ENCODE measurements at places on chromosomes 2 and 18.

DNA sequence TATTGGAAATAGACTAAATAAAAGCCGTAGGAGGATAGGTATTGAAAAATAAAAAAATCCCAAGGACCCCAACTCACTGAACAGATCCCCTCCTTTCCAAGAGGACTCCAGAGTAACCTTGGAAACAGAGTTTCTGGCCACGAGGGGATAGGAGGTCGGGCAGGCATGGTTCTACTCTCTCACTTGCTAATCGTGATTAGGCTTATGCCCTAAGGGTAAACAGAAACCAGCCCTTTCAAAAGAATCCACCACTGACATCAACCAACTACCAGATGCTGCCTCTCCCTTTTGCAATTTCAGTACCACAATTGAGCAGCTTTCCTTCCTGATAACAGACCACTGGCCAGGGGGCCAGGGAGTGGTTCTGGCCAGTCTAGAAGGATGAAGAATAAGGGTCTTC lies 477.8 kb downstream of the EIPR1 start:
- no peak for DNase-seq

DNA sequence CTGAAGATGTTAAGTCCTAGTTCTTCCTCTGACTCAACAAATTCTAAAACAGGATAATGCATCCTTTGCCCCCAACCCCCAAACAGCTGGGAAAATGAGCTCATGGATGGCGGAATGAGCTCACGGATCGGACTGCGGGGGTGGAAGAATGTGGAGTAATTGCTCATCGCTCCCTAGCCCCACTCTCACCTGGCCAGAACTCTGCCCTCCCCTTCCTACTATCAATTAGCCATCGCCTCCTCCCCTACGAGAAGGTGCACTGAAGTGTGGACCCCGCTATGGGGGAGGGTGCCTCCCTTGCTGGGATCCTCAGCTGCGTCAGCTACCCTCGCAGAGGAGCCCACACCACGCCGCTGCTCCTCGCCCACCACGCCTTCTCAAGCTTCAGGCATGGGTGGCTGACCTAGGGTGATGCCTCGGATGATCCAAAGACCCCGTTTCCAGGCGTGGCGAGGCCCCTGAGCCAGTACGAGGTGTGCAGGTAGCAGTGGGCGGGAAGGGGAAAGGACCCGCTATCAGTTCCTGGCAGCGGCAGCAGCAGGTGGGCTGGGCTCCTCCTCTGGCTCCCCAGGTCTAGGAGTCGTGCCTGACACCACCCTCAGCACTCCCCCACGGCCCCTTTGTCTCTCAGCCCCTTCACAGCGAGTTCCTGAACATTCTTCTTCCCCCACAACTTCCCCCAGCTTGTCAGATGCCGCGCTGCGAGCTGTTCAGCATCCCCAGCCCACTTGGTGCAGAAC lies 82.1 kb upstream of the POMC start:
- DNase-seq, result no peak

- no peak for DNase-seq
Observed at GRCh38 chr18:22961156-22961555, 28.0 kb downstream of the RBBP8 start.

DNA sequence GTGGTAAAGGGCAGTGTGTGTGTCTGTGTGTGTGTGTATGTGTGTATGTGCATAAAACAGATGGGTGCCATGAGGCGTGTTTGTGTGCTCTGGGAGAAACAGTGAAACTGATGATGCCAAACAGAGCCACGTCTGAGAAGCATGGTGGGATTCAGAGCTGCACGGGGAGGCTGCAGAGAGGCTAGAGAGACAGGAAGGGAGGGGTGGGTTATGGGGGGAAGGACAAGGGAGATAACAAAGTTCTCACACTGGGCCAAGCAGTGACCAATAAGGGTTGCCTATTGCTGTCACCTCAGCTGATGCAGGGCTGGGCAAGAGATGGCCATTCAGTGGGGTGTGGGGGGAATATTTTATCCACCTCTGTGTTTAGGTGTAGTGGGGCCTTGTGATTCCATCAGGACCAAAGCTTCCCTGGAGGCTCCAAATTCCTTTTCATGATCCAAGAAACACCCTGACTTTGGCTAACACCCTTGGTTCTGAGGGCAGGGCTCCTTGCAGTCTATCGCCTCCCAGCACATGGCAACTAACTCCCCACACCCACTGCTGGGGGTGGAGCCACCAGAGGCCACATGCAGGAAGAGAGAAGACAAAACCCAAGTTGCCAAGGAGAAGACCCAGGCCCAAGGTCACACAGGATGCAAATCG lies 54.2 kb upstream of the POMC start:
- DNase-seq, result no peak

DNA sequence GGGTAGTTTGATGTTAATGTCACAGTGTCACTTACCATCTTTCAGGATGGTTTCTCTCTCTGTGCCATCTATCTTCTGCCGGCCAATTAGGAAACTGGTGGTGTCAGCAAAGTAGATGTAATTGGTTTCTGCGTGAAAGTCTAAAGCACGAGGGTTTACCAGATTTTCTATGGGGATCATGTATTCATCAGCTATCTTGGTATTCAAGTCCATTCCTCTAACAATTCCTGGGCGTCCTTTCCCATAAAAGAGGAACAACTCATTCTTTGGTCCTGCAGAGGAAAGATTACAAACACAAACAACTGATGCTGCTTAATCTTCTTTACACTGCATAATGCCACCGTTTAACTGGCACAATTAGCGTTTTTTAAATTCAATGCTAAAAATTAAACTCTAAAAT lies 1081.9 kb downstream of the LRP1B start:
- no peak for DNase-seq

DNA sequence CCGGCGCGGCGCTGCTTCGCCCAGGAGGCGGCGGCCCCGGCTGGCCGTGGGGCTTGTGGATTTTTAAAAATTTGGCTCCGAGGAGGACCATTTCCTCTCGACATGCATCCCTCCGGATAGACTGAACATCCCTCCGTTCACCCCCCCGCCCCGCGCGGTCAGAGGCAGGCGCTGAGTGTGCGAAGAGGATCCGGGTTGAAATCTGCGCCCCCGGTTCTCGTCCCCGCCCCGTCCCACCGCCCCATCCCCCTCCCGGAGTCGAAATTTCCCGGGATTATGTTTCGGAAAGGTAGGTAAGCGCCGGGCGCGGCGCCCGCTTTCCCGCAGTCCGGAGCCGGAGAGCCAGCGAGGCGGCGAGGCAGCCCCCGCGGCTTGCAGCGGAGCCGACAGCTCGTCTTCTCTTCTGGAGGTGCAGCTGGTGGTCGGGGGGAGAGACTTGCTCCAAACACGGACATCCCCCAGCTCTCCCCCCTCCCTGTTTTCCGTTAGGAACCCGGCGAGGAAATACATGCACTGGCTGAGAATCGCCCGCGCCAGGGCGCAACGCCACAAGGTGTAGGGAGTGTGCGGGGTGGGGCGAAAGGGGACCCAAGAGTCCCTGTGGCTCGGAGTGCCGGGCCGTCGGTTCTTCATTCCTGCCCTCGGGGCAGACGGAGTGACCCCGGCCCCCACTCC lies at the start of gene PRKCE:
Gene PRKCE, plus strand, starts transcription at position 261 of the 675 bp plus-strand sequence.
- peak; percentile 84 for DNase-seq

DNA sequence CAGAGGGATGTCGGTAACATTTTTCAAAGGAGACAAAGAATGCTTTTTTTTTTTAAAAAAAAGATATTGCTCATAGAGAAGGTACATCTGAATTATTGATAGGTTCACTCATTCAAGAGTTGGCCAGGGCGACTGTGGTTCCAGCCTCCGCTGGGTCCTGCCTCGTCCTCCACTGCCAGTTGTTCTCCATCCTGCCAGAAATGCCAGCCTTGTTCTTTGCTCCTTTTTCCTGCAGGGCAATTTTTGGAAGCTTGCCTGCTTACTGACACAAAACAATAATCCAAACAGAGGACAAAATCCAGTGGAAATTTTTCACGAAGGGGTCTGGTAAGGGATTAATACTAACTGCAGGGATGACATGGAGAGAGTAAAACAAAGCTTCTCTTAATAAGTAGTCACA lies 1113.0 kb downstream of the CBLN2 start:
- no peak for DNase-seq

DNA sequence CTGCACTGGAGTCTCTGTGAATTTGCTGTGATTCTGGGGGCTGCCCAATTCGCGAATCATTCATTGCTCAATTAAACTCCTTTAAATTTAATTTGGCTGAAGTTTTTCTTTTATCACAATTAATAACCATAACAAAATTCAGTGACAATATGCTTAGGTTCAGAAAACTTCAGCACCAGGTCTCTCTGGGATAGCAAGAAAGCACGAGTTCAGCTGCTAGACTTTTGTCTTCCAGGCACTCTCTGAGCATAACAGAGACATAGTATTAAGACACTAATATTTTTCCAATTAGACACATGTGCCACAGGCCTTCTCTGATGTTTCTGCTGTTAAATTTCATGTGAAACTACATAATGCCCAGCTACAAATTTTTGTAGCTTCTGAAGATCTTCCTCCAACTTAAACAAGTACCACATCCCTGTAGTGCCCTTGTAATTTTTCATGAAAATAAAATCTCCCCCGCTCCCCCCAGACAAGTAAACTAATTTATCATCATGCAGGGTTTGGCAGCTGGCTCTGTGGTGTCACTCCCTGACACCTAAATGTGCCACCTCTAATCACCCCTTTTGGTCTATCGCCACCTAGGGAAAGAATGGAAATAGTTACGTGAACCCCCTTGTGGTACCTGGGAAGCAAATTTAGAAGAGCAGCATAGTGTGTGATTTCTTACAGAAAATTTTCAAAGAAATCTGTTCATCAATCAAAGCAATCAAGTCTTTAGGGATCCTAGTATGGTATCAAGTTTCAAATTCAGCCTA lies 94.1 kb downstream of the CSRNP3 start:
- no peak for DNase-seq

GRCh38 chr18:26425148-26425531 lies 123.2 kb downstream of the KCTD1 start:
- peak; percentile 77 for DNase-seq

DNA sequence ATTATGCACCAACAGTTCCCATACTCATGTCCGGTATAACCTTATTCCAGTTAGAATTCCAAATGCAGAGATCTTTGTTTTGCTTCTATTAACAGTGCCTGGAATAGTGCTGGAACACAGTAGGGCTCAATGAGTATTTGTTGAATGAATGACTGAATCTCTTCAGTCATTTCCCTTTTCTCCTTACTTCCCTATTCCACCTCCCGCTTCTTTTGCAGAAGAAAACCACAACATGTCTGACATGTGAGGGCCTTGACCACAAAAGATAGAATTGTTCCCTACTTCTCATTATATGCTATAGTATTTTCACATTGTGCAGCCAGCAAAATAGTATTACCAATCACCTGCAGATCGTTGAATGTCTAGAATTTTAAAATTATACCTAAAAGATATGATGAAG lies 19.5 kb upstream of the HNRNPLL start:
- no peak for DNase-seq

- no peak for DNase-seq
Observed at GRCh38 chr2:12062053-12062395, 315.6 kb downstream of the LPIN1 start.

DNA sequence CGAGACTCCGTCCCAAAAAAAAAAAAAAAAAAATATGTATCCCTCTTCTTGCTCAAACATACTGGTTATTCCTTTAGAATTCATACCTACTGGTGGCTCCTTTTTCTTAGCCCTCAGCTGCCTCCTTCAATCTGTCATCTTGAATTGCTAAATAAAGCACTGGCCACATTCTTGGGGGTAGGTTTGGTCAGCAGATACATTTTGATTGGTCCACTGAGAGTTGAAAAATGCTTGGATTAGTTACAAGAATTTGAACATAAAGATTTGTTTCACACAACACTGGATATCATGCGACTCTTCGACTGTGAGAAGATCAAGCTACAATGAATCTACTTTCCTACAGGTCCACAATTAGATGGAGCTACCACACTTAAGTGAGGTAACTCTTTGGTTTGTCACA lies 906.1 kb upstream of the SLC39A10 start:
- DNase-seq, result no peak

GRCh38 chr2:177464549-177464948 lies 72.0 kb downstream of the AGPS start:
- DNase-seq, result no peak

DNA sequence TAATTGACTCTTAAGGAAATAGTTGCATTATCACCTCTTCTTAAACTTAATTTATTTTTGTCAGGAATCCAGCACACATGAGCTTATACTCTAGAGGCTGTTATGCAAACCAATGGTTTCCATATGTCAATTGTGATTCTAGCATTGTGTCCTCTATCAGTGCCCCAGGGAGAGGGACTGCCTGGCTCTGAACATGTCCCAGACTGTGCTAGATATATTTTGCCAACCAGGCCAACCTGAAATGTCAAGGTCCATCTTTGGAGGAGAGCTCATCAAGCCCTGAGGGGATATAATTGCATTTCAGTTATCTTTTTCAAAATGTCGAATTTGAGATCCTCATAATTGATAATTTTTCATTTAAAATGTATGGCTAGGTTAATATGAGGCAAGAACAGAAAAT lies 34.2 kb downstream of the HNMT start:
- no peak for DNase-seq

DNA sequence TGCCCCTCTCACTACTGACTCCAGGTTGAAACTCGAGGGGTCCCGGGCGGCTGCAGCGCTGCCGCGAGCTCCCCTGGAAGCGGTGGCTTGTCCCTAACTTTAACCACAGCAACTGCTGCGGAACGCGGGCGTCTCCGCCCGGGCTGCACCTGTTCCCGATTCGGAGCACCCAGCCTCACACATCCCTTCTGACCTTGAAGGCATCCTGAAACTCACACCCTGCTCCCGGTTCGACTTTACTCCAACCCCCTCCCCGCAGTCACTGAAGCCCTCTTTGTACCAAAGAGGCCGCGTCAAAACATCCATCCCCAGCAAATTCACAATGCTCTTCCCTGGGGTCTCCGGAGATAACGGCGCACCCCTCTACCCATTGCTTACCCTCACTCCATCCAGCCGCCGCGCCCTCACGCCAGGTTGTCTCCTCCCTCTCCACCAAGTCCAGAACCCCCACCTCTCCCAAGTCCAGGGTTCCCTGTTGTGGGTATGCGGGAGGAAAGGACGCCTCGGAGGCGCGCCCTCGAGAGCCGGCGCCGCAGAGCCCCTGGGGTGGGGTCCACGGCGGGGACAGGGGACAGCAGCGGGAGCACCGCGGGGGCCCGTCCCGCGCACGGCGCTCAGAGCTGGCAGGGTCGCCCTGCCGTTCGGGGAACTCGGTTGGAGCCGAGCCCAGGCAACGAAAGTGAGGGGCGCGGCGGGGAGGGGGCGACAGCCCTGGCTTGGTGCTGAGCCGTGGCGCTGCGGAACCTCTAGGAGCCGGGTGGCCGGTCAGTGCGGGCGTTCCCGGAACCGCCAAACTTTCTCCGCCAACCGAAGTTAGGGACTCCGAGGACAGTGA lies 934 bp downstream of the MYO5B start:
- DNase-seq, result peak; percentile 13

DNA sequence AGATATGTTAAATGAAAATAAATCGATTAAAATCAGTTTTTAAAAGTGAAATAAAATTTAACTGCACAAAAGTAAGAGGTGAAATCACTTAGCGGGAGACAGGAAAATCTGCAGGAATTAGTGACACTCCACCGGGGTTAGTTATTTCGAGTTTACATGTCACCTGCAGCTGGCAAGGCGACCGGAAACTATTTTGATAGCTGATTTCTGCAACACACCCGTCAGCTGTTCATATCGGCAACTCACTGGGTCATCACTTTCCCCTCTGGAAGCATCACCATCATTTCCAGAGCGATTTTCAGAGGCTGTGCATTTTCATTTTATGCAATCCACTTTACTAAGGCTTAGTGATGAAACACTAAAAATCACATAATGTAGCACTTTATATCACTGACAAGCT lies 52.9 kb downstream of the PXDN start:
- no peak for DNase-seq

- no peak for DNase-seq
Observed at GRCh38 chr2:134152045-134153010, 101.5 kb upstream of the MGAT5 start.

GRCh38 chr2:45808294-45808800 lies 156.9 kb downstream of the PRKCE start:
- DNase-seq, result no peak

GRCh38 chr2:79131687-79132086 lies 11.4 kb downstream of the REG1A start:
- no peak for DNase-seq
